Activated CD4-positive, CD25-positive, alpha-beta regulatory T cell treated with anti-CD3 and anti-CD28 coated beads, Interleukin-2, amount 50 U/mL, for 72 hours (primary cell): ENCODE measurements at places on chromosomes 3 and 15.

- DNase-seq: no peak
Observed at GRCh38 chr3:121649645-121650044, 11.1 kb downstream of the HCLS1 start.

- DNase-seq: no peak
Observed at GRCh38 chr15:38642689-38643270, 78.2 kb upstream of the RASGRP1 start.

GRCh38 chr3:33146791-33147445 is 33.1 kb downstream of the CRTAP start:
- DNase-seq: no peak

DNA sequence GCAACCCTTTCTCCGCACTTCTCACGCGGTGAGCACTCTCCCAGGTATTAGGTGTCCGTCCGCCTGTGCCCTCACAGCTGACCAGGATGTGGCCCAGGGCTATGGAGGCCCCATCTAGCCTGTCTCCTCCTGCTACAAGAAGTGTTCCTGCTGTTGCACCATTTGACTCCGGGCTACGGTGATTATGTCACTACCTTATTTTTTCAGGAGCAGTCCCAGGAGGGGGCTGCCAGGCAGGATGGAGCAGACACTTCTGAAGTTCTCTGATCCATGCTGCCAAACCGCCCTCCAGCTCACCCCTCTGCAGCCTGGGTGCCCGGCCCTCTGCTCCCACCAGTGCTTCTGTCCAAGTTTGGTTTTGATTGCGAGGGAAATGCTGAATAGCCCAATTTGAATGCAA is 36.9 kb downstream of the ZXDC start:
- peak; percentile 18 for DNase-seq

DNA sequence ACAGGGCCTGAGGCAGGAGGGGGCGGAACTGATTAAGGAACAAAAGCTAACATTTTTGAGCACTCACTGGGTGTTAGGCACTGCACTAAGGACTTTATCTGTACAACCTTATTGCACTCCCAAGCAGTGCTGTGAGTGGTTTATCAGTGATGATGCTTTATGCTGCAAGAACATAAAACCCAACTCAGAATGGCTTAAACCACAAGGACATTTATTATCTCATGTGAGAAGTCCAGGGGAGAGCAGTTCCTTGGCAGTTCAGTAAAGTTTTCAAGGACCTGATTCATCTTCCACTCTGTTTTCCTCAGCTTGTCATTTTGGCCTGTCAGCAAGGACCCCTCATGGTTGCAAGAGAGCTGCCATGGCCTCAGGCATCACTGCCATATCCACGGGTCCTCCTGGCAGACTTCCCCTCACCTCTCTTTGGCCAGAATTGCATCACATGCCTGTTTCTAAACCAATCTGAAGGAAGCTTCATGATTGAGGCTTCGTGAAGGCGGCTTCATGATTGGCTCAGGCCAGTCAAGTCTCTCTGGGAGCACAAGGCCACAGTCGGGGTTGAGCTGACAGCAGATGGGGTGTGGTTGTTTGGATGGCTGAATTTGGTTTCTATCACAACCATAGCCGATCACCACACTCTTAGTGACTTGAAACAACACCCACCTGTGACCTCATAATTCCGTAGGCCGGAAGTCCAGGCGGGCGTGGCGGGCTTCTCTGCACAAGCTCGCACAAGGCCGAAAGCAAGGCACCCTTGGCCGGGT is 15.8 kb downstream of the EFCC1 start:
- DNase-seq: no peak
